T follicular helper cell (primary cell): ENCODE measurements at places on chromosomes 7 and 10.

DNA sequence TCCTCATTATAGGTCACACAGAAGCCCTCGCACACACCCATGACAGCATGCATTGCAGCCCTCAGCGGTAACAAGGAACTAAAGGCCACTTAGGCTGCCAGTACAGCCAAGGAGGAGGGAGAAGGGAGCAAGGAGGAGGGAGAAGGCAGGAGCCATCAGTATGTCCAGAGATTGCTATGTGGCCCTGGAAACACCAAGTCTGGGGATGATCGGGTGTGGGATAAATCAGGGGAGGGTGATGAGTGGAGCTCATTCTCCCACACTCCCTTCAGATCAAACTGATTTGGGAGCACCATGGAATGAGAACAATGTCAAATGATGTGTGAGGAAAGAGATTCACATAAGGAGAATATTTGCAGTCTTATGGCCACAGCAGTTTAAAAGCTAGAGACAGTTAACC is 350.9 kb downstream of the TNS3 start:
- DNase-seq, result no peak

- DNase-seq, result no peak
Observed at GRCh38 chr10:100146875-100147650, 38.8 kb downstream of the ERLIN1 start.

GRCh38 chr7:17996040-17996439 is 31.6 kb downstream of the PRPS1L1 start:
- no peak for DNase-seq

- no peak for DNase-seq
Observed at GRCh38 chr10:20405761-20406160, 491.4 kb downstream of the NEBL start.

GRCh38 chr10:1715821-1716220 is 21.5 kb downstream of the ADARB2 start:
- no peak for DNase-seq

DNA sequence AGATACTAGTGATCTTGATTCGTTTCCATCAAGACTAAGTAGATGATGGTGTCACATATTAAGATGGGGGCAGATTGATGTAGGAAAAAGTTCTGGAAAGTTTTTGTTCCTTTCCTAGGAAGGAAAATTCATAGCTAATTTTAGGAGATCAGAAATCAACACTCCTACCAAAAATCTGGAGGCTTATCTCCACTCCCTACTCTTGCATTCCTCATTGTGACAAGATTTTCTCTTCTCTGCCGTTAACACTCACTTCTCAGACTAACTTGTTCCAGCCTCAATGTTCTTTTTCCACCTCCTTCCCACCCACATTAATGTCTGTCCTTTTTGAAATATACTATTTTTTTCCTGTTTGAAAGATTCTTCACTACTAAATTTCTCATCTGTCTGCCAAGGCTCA is 851.9 kb upstream of the GHITM start:
- DNase-seq, result no peak

GRCh38 chr7:43648473-43649406 is 65.8 kb downstream of the STK17A start:
- peak; percentile 66 for DNase-seq

DNA sequence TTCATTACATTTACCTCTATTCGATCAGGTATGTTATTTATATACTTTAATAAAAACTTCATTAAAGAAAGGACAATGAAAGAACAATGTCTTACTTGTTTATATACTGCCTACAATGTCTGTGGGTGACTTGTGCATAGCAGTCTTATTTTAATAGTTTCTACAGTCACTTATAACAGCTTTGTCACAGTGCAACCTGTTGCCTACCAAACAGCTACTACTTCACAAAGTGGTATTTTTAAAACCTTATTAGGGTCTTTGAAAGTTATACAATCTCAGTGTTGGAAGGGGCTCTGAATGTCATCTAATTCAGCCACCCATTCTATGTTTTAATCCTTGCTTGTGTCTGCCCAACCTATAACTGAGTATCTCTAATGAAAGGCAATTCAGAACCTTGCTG is 19.0 kb downstream of the MTPN start:
- no peak for DNase-seq

- no peak for DNase-seq
Observed at GRCh38 chr10:63634488-63635065, 113.4 kb downstream of the REEP3 start.
